Fibroblast of villous mesenchyme (primary cell): ENCODE measurements at places on chromosomes 3 and 15.
A peak's percentile ranks its signal among the peaks of the same experiment; 100 is the strongest.

DNA sequence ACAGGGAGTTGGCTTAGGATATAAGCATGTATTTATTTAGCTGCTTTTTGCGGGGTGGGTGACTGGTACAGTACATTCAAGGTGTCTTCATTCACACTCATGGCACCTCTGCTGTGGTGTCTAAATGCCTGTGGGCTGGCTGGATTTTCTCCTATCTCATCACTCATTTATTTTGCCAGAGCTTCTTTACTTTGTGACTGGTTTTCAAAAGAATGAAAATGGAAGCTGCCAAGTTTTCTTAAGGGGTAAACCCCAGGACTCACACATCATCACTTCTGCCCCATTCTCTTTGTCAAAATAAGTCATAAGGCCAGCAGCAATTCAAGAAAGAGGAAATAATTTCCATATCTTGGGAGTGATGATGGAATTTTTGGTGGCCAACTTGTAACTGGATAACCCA is 493.4 kb upstream of the ALCAM start:
- DNase-seq = no peak

GRCh38 chr3:127371846-127372245 is 84.0 kb upstream of the PRR20G start:
- DNase-seq = no peak

DNA sequence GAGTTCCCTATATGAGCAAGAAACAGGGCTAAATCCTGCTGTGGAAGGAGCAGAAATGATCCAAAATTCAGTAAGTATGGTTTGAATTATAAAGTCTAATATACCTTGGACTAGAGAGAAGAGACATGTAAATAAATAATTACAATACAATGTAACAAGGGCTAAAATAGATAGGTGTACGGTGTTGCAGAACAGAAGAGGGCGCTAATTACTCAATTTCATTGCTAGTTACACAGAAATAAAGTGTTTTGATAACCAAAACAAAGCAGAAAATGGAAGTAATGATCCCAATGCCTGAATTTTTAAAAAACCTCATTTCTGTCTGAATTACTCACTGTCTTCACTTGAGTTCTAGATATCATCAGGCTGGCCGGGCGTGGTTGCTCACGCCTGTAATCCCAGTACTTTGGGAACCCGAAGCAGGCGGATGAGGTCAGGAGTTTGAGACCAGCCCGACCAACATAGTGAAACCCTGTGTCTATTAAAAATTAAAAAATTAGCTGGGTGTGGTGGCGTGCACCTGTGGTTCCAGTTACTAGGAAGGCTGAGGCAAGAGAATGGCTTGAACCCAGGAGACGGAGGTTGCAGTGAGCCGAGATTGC is 8.3 kb upstream of the PLCH1 start:
- DNase-seq = peak; percentile 53

DNA sequence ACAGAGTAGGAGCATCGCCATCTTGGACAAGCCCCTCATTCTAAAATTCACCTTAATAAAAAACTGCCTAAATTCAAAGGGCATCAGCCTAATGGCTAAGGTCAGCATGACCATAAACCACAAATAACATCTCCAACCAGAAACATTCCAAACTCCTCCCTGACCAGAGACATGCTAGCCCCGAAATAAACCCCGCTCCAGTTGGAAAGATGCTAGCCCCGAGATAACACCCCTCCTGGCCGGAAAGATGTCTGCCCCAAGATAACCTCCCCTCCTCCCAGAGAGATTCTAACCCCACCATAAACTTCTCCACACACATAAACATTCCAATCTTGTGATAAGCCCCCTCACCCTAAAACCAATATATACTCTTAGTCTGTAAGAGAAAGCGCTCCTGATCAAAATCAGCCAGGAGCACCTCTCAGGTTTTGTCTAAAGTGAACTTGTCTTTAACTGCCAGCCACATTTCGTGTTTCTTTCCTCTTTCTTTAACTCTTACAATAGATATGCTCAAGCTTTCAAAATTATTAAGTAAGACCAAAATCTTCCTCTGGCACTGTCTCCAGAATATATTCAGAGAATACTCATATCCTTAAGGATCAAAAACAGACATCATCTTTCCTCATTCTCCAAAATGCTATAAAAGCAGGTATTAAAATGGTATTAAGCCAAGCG is 104.1 kb downstream of the GSK3B start:
- no peak for DNase-seq

- DNase-seq = no peak
Measured at GRCh38 chr15:32974691-32975090, 219.8 kb downstream of the FMN1 start.

DNA sequence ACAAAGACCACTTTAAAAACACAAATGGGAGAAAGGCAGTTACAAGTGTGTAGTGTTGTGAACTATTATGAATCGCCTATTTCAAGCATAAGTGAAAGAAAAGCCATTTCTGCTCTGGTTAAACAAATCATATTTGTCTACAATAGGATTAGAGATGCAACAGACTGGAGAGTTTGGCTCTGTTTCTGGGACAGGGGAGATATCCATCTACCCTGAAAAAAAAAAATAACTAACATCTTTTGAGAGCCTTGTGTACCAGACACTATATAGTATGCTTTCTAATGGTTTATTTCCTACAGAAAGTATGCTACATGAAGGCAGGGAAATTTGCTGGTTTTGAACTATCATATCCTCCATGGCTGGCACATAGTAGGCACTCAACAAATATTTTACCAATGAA is 106.7 kb upstream of the FHIT start:
- DNase-seq = no peak

- no peak for DNase-seq
Measured at GRCh38 chr3:106758459-106758858, 618.8 kb upstream of the CCDC54 start.

DNA sequence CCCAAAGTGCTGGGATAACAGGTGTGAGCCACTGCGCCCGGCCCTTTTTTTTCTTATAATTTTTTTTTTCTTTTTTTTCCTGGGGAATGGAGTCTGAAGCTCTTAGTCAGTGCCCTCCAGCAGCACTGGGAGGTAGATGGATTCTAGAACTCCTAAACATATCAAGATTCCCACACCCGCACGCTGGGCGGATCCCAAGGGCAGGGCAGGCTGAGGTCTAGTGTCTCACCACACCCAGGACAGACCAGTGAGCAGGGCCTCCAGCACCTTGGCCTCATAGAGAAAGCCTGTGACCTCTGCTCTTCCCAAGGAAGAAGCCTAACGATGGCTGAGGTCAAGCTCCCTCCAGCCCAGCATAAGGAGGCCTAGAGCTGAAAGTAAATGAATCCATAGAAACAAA is 153.7 kb upstream of the MEF2A start:
- DNase-seq = no peak

DNA sequence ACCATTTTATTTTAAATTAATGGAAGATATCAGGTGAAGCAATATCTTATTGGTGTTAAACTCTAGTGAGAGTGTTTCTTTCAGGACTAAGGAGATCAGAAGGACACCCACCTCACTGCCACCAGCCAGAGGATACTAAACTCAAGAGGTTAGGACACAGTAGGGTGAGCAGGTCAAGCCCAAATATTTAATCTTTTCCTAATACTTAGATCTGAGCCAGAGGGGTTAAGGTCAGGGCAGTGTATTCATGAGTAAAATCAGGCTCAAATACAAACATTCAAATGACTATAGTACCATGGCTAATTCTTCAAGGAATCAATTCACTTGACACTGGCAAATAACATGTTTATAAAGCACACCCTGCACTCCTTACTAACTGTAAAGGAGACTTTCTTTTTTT is 65.0 kb upstream of the IP6K2 start:
- no peak for DNase-seq

GRCh38 chr3:194380326-194380725 is 10.8 kb upstream of the LRRC15 start:
- no peak for DNase-seq

DNA sequence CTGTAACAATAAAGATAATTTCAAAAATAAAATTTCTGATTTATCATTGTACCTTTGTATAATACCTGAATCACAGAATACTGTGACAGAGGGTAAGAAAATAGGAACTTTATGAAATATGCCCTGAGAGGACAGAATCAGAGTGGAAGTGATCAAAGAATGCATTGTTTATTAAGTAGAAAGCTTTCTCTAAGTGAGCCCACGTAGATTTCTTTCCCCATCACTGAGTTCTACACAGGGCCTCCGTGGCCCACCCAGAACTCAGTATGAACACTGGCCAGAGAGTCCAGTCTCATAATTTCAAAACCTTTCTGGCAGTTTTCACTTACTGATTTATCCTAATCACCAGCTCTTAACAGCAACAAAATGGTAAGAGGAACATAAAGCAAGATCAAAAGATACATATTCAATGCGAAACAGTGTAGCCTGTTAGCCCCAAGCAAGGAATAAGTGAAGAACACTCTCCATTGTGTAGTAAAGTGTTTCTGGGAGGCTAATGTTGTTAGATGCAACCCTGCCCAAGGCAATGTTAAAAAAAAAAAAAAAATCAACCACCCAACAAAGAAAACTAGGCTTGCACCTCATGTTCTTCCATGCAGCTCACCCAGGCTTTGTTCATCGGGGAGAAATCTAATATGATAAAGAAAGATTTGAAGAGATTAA is 341.3 kb downstream of the LSAMP start:
- no peak for DNase-seq

- no peak for DNase-seq
Measured at GRCh38 chr3:128479558-128480086, 12.9 kb upstream of the DNAJB8 start.

DNA sequence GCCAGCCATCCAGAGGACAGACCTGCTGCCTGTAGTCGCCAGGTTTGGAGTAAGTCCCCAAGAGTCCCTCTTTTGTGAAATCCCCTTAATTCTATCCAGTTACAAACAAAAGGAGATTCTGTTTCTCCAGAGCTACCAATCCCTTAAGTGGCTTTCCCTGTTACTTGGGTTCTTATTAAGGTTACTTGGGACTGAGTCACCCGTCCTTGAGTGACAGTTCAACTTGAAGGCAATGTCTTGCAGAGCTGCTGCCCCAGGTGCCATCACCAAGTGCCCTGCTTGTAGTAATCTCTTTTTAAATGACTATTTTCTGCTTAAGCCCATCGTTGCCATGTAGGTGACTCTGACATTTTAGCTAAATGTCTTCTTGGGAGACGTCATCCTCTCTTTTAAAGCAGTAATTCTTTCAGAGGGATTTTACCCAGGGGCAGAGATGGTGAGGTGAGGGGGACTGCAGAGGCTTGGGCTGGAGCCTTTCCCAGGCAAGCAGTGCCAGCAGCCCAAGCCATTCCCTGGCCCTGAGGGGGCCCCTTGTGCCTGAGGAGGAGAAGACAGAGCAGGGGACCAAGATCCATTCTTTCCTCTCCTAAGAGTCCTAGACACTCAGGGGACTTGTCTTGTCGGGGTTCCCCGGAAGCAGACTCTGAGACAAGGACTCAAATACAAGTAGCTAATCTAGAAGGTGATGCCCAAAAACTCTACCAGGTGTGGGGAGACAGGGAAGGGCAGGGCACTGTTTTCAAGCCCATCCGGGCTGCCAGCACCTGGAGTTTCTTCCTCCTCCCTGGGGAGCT is 253.7 kb downstream of the PLCL2 start:
- no peak for DNase-seq

GRCh38 chr3:31532587-31533168 is at the start of gene STT3B:
Gene STT3B, plus strand, starts transcription at chr3:31532925. Its CDS starts 74 bp downstream, at chr3:31532999.
- DNase-seq = peak; percentile 83

- DNase-seq = no peak
Measured at GRCh38 chr15:95470529-95470928, 860.0 kb upstream of the NR2F2 start.

- DNase-seq = no peak
Measured at GRCh38 chr15:91050128-91050455, 27.7 kb upstream of the VPS33B start.

GRCh38 chr3:17500618-17501017 is 241.8 kb downstream of the TBC1D5 start:
- DNase-seq = no peak

GRCh38 chr3:31613654-31614053 is 80.9 kb downstream of the STT3B start:
- peak; percentile 95 for DNase-seq

GRCh38 chr3:137767538-137768360 is 3.6 kb downstream of the SOX14 start:
- no peak for DNase-seq

DNA sequence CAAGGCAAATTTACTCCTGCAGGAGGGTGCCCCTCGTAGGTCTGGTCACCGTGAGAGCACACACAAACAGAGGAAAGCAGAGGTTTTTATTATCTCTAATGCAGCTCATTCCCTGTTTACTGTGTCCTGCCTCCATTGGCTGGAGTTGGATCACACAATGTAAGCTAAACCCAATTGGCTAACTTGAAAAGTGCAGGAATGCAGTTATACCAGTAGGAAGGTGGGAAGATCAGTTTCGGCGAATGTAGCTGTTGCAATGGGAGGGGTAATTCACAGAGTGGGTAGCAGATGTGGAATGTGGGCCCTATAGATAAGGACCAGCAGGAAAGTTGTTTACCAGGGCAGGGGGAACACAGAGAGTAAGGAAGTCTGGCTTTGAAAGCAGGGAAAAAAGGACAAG is 42.5 kb upstream of the NPAP1 start:
- no peak for DNase-seq

DNA sequence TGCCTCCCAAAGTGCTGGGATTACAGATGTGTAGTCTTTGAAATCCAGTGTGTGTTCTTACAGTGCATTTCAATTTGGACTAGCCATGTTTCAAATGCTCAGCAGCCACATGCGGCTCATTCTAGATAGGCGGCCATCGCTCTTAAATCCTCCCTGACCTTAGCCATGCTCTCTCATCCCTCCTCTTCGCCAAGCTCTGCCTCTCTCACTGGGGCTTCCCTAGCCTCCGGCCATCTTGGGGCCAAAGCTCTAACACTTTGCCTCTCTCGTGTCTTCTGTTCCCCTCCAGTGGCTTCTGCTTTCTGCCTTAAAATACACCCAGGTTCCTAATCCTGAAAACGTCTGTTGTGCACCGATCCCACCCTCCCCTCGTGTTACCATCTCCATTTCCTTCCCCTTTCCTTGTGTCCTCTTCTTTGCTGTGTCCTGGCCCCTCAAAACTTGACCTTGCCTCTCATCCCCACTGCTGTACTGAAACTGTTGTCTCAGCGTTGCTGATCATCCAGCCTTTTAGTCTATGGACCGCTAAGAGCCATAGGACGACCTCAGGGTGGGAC is 1.4 kb upstream of the GHRL start:
- DNase-seq = no peak

DNA sequence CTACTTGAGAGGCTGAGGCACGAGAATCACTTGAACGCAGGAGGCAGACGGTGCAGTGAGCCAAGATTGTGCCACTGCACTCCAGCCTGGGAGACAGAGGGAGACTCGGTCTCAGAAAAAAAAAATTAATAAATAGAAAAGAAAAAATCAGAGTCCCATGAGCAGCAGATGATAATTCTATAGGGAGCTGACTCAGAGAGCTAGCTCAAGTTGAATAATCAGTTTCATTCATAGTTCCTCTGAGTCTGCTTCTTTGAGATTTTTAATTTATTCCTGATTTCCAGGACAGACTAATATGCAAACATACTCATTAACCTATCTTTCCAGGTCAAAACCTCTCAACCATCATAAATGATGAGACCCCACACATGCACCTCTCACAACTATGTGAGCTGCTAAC is 55.0 kb upstream of the PTX3 start:
- DNase-seq = no peak
